ENCODE measurements at places on chromosomes 1 and 21.
A peak's percentile ranks its signal among the peaks of the same experiment; 100 is the strongest.

- DNase-seq, result no peak
Measured at GRCh38 chr1:12208764-12209494, 20.9 kb upstream of the VPS13D start.

GRCh38 chr1:7755448-7755847 lies 15.6 kb upstream of the VAMP3 start:
- DNase-seq, result no peak

DNA sequence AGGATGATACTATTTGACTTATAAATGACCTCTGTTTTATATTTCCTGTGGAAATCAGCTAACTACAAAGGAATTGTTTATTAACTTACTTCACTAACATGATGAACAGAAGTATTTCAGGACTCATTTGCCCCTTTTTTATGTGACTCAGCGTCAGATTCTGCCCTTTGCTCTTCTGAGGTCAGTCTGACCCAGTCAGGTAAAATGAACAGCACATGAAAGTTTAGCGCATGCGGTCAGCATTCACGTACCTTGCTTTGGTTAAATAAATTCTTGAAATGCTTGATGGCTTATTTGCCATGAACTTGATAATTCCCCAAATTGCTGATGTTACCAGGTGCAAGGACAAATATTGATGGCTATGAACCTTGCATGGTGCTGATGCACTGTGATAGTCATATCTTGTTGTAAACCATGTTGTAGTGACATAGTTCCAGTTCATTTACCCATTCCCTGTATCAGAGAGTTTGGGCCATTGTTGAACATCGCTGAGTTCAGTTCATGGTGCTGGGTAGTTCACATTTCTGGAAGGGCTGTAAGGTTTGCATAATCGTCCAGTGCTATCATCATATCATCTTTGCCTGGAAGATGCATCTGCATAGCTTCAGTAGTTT lies 133.4 kb downstream of the NFIA start:
- no peak for DNase-seq

DNA sequence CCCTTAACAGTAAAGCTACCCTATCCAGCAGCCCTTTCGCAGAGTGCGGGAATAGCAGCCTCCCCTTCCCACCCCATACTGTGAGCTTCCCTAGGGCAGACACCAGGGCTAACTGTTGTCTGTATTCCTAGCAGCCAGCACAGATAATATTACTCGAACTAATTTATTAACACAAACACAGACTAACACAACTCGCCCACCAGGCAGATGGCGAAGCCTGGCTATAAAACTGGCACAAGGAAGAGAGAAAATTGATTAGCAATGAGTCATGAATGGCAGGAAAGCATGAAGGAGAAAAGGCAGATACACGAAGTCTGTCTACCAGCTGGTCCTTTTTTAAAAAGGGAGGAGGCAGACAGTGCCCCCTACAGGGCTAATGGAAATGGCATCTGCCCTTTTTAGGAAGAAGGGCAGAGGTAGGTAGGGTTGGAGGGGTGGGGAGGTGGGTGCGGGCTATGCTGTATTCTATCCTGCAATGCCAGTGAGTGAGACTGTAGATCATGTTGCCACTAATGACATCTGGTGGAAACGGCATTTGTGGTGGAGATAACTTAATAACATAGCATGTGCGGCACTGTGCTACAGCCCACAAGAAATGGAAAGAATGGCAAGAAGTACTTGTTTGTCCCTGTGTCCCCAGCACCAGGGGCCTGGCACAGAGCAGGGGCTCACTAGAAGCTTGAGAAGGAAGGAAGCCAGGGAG lies 30.6 kb upstream of the CTPS1 start:
- DNase-seq, result peak; percentile 43

DNA sequence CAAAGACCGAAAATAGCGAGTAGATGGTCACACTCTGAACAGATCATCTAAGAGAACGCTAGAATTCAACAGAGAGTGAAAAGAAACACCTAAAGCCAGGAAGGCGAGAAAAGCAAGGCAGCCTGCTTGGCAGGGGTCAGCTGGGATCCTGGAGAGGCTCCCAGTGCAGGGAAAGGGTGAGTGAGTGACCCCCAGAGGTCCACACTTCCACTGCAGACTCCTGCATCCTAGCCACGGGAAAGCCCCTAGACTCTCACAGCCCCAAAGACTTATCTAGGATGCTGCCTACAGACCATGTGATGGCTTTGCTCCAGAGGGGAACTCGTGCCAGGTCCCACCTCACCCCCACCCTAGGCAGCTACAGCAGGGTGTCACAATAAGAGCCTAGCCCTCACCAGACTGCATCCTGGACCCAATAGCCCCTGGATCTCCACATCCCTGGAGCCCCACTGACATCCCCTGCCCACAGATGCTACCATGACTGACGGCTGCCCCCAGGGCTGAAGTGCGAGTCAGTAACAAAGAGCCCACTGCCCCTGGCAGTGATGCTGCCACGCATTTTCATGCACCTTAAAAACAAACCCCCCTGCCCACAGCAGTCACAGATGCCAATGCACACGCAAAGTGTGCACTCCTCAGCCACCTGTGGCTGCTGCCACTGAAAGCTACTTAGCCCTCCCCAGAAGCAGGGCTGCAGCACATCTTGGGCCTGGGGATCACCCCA lies 62.2 kb downstream of the PSMG1 start:
- DNase-seq, result no peak

DNA sequence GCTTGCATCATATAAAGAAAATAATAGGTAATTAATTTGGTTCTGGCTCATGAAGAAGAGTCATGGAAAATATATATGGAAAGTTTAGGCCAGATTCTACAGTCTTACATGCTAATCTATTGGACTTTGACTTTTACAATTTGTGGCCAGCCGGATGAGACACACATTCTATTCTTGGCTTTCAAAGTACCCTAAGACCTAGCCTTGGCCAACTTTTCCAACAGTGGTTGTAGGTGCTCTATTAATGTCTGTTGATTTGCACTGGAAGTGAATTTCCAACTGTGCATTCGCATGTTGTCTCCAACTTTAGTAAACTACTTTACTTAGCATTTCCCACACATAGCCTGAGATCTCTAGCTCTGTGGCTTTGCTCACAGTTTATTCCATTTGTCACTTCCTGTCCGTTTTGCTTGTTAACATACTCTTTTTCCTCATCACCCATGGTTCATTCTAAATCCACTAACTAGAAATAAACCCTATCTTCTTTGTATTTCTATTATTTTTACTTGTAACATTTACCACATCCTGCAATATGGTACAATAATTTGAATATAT lies 644.0 kb downstream of the PTPRC start:
- no peak for DNase-seq

GRCh38 chr1:30525971-30526651 lies 197.3 kb downstream of the MATN1 start:
- DNase-seq, result peak; percentile 57

DNA sequence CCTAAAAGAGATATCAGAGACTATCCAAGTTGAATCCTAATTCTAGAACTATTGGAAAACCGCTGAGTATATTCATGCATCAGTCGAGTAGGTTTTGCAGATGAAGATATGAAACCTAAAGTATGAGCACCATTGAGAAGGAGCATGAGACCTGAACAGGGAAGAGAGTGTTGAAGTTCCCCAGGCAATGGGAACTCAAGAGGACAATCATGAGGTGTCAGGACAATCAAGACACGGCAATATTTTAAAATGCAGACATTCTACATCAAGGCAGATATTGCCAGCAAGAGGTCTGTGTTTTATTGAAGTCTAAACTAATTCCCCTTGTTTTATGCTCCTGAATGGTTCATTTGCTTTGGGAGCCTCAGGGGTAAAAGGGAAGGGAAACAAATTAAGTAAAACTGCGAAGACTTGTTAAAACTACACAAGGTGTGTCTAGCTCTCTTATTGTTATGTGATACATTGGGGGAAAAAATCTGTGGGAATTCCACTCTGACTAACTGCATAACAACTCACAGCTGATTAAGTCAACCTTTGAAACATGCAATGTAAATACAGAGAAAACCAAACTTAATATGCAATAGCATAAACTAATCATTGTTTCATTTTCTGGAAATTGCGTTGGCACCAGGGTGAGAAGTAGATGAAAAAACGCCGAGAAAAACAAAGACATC lies 347.9 kb upstream of the ADGRL2 start:
- no peak for DNase-seq

GRCh38 chr1:100448366-100448765 lies 89.6 kb upstream of the GPR88 start:
- no peak for DNase-seq

DNA sequence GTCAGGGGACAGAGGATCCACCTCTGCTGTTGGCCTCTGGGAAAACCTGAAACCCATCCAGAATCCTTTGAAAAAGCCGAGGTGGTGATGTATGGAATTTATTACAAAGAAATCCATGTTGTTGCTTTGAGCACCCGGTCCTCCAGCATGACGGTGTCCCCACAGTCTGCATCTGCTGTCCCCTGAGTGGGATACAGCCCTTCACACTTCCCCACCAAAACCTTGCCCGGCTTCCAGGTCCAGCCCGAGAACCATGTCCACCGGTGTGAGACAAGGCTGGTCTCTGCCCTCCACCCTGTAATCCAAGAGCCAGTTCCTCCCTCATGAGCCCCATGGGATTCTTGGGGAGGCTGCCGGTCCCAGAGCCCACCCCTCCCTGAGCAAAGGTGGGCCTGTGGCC lies 70.5 kb downstream of the STUM start:
- no peak for DNase-seq

DNA sequence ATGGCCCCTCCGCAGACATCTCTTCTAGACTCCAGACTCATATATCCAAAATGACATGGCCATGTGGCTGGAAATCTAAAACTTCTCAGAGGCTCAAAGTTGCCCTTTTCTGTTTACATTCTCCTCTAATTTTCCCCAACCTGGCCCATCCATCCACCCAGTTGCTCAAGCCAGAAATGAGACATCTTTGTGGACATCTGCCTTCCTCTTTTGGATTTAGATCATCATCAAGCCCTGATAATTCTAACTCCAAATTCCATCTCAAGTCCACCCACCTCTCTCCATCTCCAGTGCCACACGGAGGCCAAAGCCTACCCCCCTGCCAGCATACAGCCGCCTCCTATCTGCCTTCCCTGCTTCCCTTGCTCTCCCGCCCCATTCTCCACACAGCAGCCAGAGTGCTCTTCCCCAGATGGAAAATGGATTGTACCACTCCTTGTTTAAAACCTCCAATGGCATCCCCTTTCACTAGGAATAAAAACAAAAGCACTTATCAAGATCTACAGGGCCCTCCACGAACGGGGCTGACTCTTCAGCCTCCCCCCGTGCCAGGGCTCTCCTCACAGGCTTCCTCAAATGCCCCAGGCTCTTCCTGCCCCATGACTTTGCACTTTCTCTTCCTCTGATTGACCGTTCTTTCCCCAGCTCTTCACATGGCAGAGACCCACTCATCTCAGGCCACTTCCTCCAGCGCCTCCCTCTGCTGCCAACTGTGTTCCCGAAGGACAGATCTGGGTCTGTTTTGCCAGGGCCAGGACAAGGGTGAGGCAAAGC lies 40.1 kb downstream of the SYT6 start:
- DNase-seq, result no peak

DNA sequence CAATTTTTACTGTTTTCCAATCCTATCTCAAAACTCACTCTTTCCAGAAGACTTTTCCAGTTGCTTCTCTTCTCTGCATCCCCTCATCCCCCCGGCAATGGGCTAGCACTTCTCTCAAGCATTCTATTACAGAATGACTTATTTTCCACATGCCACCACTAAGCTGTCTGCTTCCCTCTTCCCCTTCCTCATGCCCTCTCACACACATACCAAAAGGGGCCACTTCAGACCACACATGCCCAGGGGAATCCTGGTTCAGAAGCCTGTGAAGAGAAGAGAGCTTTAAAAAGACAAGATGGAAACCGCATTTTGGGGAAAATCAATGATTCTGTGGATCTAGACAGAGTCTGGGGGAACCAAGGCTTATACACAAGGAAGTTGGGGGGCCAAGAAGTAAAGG lies 8.4 kb upstream of the LORICRIN start:
- DNase-seq, result no peak

DNA sequence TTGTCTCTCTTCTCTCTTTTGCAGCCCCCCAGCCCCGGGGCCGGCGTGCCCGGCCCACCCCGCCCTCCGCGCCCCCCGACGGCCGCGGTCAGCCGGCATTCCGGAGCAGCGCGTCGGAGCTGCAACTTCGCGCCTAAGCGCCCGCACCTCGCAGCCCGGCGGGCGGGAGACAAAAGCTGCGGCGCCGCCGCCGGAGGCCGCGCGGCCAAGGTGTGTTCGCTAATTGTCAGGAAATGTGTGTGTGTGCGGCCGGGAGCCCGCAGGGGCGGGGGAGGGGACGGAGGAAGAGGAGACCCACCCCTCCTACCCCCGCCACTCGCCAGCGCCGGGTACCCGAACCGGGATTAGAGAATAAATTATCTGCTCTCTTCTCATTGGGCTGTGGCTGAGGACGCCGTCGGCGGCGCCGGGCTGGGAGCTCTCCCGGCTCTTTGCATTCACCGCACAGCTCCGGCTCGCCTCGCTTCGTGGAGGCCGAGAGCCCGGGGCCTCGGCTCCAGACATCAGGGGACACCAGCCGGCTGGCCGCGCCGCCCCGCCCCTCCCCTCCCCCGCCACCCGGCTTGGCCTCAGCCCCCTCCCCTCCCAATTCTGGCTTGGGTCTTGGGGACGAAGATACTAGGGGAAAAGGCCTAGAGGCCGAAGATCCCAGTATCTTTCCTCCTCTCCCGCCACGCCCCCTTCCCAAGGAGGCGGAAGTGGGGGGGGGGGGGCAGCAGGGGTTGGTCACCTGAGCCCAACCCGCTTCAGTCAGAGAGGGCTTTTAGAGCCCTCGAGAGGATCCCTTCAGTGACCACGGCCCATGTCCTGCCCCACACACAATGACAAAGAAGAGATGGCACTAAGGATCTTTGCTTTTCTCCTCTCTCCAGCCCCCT lies 1.3 kb upstream of the BLACAT1 start:
- no peak for DNase-seq

- peak; percentile 62 for DNase-seq
Measured at GRCh38 chr1:8540261-8540941, 222.5 kb downstream of the SLC45A1 start.

DNA sequence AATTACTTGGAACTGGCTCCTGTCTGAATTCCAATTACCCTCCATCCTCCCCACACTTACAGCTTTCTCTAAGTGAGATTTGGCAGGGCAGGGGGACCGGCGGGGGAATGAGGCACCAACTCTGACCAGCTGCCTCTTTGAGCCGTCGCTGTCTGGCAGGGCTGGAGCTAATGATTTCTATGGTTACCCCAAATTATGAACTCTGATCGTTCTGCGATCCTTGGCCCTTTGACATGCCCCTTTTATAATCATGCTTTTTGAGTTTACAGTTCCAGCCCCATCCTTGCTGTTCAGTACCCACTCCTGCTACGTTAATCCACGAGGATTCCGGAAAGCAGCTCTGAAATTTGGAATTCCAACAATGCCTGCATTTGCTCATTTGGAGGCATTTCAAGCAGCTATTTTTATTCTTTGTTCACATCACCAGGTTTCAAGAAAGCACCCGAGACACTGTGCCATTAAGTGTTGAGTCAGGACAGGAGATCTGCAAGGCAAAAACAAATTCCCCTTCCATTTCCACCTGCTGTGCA lies 54.6 kb upstream of the LBR start:
- DNase-seq, result no peak

DNA sequence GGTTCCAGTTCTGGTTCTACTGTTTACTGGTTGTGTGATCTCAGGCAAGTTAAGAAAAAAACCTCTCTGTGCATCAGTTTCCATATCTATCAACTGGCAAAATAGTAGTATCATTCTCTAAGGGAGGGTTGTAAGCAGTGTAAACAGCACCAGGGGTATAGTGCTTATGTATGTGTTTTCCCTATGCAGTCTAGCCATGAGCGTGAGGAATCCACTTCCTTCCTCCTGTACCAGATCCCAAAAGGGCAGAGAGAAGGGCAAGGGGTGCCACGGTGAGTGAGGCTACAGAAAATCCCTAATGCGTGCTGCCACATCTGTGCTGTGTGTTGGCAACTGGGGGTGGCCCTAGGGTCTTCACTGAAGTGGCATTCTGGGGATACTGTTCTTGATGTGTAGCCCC lies 18.4 kb upstream of the RNF19B start:
- no peak for DNase-seq

- DNase-seq, result no peak
Measured at GRCh38 chr1:42313970-42314369, 21.1 kb downstream of the FOXJ3 start.
